ENCODE measurements at places on chromosomes 3 and 15.

GRCh38 chr3:112007633-112008032, 8.9 kb downstream of the TAGLN3 start:
- DNase-seq = no peak

GRCh38 chr3:51684971-51685751, 14.1 kb downstream of the TEX264 start:
- DNase-seq = no peak

GRCh38 chr3:117235304-117235703, 525.7 kb downstream of the TUSC7 start:
- DNase-seq = no peak

DNA sequence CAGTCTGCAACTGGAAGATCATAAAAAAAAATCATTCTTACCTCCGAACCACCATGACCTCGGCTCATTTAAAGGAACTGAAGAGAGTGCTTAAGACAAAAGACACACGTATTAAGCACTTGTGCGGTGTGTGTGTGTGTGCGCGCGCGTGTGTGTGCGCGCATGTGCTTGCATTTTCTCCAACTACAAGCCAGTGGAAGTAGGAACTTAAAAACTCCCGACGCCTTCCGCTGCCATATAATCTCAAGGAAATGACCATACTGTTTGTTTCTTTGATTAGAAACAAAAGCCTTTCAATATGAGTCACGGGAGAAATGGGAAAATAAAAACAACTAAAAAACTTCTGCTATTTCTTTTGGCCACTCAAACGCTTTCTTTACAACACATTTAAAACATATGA, 32.4 kb downstream of the FRMD4B start:
- no peak for DNase-seq

GRCh38 chr3:108448593-108448992, 61.8 kb downstream of the MYH15 start:
- DNase-seq = no peak

DNA sequence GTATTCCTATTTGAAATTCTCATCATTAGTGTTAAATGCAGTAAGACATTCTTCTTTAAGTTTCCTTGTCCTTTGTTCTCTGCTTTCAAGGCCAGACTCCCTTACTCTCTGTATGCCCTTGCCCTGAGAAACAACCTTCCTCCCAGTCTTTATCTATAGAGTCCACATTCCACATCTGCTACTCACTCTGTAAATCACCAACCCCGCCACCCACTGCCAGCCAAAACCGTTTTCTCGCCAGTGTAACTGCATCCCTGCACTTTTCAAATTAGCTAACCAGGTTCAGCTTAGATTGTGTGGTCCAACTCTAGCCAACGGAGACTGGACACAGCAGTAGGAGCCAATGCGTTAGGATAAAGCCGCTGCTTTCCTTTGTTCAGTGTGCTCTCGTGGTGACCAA, 402.4 kb upstream of the PDZRN3 start:
- DNase-seq = no peak

DNA sequence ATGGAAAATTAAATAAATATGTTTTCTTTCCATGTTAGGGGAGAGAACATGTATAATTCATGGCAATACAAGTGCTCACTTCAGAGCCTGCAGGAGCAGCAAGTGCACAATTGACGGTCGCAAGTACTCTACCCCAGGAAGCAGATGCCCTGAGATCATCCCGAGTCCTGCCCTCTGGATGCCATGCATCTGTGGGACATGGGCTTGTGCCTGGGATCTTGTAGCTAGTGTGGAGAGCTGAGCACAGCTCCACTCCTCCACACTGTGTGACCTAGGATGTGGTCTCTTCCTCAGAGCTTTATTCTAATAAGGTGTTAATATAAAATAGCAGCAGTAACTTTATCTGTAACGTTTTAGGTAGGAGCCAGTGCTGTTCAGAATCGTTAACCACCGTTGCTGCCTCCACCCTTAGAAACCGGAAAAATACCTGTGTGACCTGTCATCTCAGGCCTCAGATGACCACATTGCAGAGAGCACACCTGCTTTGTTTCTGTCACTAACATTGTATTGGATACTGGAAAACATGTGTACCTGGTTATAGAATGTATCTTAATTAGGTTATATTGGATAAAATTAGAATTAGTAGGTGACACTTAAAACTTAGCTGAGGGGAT, 105.0 kb upstream of the GOLGA6L6 start:
- DNase-seq = no peak

DNA sequence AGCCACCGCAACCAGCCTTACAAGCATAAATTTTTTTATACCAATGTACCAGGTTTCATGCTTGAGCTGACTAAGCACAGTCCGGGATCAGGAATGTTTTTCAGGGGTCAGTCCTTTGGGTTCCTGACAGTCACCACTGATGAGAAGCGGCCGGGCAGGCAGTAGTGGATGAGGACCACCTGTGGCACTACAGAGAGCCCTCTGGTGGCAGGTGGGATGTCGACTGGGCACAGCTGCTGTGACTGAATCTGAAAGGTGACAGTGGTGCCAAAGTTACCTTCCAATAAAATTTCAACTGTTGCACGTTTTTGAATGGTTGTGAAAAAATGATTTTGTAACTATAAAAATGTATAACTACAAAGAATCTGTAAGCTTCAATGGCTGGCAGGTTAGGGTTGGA, 34.0 kb downstream of the TPRA1 start:
- no peak for DNase-seq

DNA sequence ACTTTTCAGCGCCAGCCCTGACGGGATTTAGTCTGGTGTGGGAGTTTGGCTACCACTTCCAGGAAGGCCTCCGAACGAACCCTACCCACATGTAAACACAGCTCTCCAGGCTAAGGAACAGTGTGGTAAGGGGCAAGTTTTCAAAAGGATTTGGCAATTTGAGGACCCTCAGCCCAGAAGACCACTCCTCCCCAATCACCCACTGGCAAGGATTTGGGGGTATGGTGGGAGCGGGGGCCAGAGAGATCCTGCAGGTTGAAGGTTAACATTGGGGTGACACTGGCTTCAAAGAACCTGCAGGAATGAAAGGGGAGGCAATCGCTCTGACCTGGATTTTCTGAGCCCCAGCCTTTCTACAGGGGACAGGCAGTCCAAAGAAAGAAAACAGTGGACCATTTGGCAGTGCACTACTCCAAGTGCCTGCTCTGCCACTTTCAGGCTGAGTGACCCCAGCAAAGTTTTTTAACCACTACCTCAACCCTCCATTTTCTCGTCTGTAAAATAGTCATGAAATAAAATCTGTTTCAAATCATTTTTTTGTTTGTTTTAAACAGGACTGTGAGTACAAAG, 34.5 kb downstream of the ZIC4 start:
- no peak for DNase-seq
